ENCODE measurements at places on chromosomes 5 and 9.

DNA sequence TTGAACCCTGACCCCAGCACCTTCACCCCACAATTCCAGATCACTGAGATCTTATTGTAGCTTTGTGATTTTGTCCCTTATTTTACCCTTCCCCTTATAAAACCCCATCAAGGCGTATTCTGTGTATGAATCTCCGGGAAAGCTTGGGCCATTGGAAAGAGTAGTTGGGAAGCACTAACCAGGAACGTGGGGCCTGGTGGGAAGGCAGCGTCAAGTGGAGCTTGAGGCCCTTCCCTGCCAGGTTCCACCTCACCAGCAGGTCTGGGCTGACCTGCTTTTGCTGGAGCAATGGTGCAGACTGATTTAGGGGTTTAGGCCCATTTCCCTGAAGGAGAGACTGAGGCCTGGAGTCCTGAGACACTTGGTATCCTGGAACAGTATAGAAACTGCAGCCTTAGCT is 9.3 kb downstream of the PHF2 start:
- no peak for DNase-seq

DNA sequence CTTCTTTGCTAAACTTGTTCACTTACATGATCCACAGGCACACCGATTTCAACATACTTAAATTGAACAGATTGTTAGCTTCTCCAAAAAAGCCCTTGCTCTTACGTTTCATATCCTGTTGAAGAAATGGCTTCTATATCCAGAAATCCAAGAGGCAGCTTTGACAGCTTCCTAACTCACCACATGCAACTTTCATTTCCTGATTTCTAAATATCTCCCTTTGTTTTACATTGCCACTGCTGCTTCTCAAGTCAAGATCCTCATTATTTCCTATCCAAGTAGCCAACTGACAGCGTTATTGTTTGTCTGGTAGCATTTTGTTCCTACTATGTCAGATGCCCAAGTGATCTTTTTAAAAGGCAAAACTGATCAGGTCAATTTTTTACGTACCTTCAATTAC is 913.2 kb upstream of the TYRP1 start:
- no peak for DNase-seq

GRCh38 chr5:169467041-169467771 is 116.4 kb upstream of the SPDL1 start:
- no peak for DNase-seq

- DNase-seq, result no peak
Observed at GRCh38 chr5:10106806-10107205, 142.9 kb downstream of the ATPSCKMT start.

- no peak for DNase-seq
Observed at GRCh38 chr5:168550656-168551055, 21.6 kb downstream of the FBLL1 start.

- DNase-seq, result no peak
Observed at GRCh38 chr9:138099803-138100598, 222.4 kb downstream of the CACNA1B start.

DNA sequence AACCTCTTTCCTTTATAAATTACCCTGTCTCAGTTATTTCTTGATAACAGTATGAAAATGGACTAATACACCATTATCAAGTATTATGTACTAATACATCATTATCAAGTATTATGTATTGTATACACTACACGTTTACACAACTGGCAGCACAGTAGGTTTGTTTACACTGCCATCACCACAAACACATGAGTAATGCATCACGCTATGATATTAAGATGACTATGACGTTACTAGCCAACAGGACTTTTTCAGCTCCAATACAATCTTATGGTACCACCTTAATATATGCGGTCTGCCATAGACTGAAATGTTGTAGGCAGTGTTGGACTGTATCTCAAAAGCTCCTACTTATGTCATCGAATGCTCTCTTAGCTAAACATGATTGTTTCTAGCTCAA is 28.2 kb downstream of the PRELID2 start:
- no peak for DNase-seq

- no peak for DNase-seq
Observed at GRCh38 chr5:60340965-60341471, 358.9 kb downstream of the DEPDC1B start.

DNA sequence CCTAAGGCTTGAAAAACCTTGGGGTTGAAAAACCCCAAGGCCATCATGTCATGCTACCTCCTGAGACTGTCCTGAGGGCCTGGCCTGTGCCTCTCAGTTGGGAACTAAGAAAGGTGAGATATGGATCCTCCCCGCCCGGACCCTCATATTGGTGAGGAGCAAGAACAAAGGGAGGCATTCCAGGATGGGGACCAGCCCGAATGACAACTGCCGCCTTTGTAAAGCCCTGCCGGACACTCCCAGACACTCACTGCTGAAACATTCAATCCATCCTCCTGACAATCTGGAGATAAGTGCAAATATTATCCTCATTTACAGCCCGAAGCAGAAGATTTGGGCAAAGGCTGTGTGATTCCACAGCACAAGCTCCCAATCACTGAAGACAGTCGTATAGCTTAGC is 298.3 kb downstream of the NSG2 start:
- no peak for DNase-seq

DNA sequence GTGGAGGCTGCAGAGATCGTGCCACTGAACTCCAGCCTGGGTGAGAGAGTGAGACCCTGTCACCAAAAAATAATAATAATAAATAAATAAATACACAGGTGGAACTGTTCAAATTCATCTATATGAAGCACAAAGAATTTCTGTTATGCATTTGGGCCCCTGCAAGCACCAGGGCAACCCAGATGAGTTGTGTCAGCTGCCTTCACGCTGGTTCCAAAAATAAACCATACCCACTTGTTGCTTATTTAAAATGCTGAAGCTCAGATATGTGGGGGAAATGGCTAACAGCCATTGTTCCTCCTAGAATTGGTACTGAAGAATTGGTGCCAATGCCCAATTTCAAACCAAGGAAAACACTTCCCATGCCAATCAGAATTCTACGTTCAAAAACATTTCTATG is 10.5 kb upstream of the C5orf15 start:
- no peak for DNase-seq

DNA sequence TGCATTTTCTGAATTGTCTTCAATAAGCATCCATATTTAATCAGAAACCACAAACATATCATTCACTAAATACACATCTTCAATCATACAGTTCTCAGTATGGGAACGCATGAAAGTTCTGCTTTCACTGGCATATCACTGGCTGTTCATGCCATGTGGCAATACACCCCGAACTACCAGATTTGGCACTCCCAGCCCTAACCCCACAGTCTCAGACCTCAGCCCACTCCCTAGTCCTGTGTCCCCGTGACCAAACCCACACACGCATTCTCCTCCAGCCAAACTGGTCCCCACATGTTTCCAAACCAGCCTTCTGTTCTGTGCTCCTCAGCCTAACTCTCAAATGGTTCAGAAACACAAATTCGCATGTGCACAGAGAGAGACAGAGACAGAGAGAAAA is 20.6 kb downstream of the KCNMB1 start:
- DNase-seq, result no peak

GRCh38 chr5:131766689-131767088 is 30.1 kb downstream of the FNIP1 start:
- no peak for DNase-seq

- no peak for DNase-seq
Observed at GRCh38 chr5:150141544-150142184, 14.0 kb downstream of the PDGFRB start.

DNA sequence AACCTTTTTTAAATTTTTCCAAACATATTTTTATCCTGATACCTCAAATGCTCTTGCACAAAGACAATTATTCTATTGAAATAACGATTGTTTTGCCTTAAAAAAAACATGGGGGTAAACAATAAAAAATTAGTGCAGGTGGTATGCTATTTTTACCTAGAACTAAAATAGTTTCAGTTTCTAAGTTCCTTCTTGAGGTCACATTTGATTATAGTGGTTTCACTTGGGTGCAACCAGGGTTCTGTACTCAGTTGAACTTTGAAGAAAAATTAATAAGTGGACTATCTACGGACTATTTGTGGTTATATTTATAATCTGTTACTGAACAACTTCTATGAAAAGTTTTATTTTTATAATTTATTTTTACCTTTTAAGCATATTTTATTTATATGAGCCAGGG is 387.1 kb upstream of the IZUMO3 start:
- no peak for DNase-seq

DNA sequence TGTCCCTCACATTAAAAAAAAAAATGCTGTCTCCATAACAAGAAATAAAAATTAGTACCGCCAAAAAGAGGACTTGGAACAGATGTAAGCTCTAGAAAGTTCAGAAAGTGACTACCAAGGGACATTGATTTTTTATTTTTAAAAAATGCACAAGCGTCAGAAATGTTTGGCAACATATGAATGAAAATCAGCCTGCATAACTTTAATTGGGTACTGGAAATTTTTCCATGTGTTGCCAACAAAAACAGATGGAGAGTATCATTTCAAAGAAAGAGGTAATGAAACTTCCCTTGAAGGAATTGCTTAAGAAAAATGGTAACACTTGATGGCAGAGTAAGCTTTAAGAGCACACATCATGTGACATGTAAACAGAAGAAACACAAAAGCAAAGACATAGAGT is 47.2 kb downstream of the OR2K2 start:
- no peak for DNase-seq

- no peak for DNase-seq
Observed at GRCh38 chr5:9766581-9766980, 136.4 kb upstream of the TAS2R1 start.

GRCh38 chr5:59385700-59386099 is 507.8 kb downstream of the PDE4D start:
- DNase-seq, result no peak

- no peak for DNase-seq
Observed at GRCh38 chr9:1337169-1337568, 287.0 kb downstream of the DMRT2 start.

DNA sequence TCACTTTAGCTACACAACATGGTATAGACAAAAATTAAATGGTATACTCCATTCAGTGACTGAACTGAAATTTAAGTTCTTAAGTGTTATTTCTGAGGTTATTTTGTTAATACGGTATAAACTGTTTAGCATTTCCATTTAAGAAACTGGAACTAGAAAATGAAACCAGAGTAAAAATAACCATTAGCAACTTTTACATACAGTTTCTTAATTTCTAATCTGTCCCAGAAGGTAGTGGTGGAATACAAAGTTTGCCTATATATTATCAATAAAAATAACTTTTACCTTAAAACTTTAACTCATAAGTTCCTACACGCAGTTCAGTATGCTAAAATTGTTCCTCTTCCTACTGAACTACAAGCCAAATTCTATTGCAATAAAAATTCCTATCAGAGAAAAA is 10.3 kb downstream of the GOLPH3 start:
- DNase-seq, result no peak

- DNase-seq, result no peak
Observed at GRCh38 chr9:96612105-96612965, 7.3 kb downstream of the CDC14B start.

- no peak for DNase-seq
Observed at GRCh38 chr9:33249087-33249658, 9.2 kb downstream of the SPINK4 start.

GRCh38 chr9:133341369-133342068 is 5.5 kb upstream of the SURF6 start:
- DNase-seq, result no peak

- DNase-seq, result no peak
Observed at GRCh38 chr5:137703565-137703964, 32.3 kb downstream of the KLHL3 start.

Data from stimulated activated CD4-positive, alpha-beta T cell treated with anti-CD3 and anti-CD28 coated beads, TNF-alpha, amount 100 ng/mL, for 4 hours (primary cell).